ENCODE measurements at places on chromosomes 7 and 10.

DNA sequence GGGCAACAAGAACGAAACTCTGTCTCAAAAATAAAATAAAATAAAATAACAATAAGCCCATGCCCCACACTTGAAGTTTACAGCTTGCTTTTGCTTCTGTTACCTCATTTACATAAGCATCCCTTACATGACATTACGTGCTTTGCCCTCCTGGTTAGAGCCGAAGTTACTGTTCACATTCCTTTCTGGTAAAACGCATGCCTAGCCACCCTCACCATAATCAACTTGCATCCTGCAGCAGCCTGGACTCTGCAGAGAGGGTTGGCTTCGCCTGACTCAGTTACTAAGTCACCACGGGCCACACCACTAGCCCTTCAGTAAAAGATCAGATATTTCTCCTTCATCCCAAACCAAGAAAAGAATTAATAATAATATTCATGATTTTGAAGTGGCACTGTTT is 736.0 kb upstream of the AUTS2 start:
- DNase-seq = no peak

DNA sequence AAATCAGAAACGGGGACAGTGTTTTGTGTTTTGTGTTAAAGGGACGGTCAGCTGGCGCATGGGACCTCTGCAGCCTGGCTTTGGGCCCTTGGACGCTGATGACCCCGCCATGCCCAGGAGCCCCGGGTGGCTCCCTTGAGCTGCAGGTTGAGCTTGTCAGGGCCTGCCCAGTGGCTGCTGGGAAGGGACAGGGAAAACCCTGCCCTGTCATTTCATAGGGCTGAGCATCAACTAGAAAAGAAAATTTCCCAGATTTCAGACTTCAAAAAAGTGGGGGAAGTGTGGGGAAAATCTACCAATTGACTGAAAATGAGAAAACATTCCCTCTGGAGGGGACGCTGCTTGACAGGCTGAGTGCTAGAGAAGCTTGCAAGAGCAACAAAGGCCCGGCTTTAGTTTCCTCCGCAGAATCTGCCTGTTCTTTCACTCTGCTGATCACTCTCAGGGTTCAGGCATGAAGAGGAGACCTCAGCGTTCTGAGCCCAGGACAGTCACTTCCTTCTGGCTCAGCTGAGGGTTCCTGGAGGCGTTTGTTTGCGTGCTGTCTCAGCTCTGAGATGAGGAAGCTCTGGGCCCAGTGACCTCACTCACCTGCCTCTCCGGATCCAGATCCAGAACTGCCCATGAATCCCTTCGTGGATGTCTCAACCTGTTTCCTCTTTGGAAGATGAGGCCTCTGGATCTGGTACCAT is 18.6 kb upstream of the DNAJB6 start:
- DNase-seq = no peak

GRCh38 chr7:50610521-50611277 is 45.5 kb upstream of the DDC start:
- no peak for DNase-seq

DNA sequence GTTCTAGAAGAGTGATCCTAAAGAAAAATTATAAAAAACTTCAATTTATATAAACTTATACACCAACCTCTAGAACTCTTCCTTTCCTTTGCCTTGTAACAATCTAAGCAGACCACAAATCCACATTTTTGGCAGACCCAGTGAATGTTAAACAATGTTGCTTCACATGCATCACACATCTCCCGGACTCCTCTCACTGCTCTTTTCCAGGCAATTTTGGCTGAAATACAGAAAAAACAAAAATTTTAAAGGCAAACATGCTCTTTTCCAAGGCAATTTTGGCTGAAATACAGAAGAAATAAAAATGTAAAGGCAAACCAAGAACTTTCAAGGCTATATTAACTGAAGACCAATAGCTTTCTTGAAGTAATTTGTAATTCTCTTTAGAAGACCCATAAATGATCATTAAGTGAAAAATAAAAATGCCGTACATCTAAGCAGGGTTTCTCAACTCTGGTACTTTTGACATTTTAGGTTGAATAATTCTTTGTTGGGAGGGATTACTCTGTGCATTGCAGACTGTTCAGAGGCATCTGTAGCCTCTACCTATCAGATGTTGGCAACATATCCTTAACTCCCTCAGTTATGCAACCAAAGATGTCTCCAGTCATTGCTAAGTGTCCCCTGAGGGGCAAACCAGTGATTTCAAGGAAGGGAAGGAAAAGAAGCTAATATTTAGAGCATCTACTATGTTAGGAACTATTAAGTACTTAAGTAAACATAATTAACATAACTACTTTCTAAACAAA is 64.4 kb downstream of the NRBF2 start:
- no peak for DNase-seq

DNA sequence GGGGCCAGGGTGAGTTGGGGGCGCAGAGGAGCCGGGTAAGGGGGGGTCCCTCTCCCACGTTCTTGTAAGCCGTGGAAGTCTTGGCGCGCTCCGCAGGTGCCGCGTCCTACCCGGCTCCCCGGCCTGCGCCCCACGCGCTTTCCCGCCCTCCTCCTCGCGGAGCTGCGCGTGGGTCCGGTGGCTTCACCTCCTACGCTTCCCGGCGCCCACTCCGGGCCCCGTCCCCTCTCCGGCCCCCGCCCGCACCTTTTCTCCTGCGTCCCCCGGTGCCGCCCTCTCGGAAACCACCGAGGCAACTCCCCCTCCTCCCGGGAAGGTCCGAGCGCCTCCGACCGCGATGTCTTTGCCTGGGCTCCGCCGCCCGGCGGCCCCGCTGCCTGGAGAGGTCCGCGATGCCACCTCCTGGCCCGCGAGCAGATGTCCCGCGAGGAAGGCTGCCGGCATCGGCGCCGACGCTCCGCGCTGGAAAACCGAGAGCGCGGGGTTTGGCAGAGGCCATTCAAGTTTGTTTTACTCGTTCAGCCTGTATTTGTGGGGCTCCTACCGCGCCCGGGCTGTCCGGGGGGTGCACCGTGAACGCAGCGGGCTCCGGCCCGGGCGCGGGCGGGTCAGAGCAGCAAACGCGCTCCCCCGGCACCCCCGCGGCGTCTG is 2.4 kb upstream of the NKX6-2 start:
- no peak for DNase-seq

GRCh38 chr10:71865561-71866041 is 14.6 kb upstream of the PSAP start:
- no peak for DNase-seq

GRCh38 chr10:17617031-17617911 is at the start of gene HACD1:
Gene HACD1 (minus strand): TSS chr10:17617374. CDS start chr10:17617339, 35 bp downstream.
- DNase-seq = peak; percentile 46

- DNase-seq = no peak
These were observed 666 bp downstream of the SVIL start for GRCh38 chr10:29634105-29634504.

- DNase-seq = no peak
These were observed 346.7 kb upstream of the PLXDC2 start for GRCh38 chr10:19469521-19469920.

- DNase-seq = no peak
These were observed 155.5 kb downstream of the KCNMA1 start for GRCh38 chr10:77482072-77482471.

All from stimulated activated CD4-positive, alpha-beta T cell treated with anti-CD3 and anti-CD28 coated beads, Interleukin-4, amount 100 ng/mL, for 48 hours (primary cell).